ENCODE measurements at places on chromosomes 2 and 18.

- DNase-seq = peak; percentile 96
Measured at GRCh38 chr18:74291771-74292540, at the start of gene CYB5A. Gene CYB5A, minus strand, starts transcription at chr18:74291963. Its CDS starts 88 bp downstream, at chr18:74291875.

DNA sequence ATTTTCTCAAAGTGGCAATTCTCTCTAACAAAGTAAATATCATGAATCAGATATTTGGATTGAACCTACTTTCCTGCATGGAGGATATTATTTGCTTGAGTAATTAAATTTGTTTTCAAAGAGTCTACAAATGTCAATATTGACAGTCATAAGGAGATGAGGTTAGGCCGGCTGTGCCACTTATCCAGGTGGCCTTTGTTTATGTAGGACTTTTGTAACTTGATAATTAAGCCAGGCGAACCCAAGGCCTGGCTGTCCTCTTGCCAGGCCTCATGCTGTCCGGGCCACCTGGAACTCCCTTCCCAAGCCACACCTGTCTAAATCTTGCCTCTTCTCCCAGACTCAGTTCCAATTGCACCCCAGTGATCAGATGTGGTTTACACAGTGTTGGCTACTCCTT, 255.2 kb downstream of the ACKR3 start:
- DNase-seq = no peak

DNA sequence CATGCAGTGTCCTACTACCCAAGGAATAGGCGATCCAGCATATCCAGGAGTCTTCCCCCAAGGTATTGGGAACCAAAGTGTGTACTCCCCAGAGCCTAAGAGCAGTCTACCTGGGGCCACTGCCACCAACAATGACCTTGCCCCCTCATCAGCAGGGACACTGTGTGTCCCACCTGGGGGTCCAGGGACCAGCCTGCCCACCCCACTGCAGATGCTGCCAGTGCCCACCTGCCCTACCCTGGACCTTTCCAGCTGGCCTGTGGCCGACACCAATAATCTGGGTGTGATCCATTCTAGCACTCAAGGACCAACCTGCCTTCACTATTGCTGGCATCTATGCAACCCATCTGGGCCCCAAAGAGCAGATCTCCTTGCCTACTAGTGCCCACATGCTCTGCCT, 32.2 kb downstream of the DNAH7 start:
- no peak for DNase-seq

DNA sequence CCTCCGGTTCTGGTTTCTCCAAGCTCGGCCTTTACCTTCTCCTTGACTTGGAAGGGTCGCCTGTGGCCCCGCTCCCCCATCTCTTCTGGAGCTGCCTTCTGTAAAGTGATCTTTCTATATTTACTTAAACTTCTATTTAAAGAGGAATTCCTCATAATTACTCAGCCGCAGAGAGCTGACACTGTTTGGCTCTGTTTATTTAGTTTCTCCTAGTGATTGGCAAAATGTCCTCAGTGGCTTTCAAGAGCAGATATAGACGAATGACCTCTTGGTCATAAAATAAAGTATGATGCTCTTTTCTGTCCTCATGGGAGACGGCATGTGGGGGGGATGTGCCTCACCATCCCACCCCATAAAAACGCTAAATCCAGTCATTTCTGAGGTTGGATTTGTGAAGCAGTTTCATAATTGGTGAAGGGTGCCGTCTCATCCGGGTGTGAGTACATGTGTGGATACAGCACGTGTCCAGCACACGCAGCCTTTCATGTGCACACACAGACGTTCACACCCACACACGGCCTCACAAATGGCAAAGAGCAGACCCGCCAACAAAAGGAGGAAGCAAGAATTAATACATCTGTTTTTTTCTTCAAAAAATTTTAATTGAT, 43.4 kb upstream of the SMAD7 start:
- peak; percentile 82 for DNase-seq

DNA sequence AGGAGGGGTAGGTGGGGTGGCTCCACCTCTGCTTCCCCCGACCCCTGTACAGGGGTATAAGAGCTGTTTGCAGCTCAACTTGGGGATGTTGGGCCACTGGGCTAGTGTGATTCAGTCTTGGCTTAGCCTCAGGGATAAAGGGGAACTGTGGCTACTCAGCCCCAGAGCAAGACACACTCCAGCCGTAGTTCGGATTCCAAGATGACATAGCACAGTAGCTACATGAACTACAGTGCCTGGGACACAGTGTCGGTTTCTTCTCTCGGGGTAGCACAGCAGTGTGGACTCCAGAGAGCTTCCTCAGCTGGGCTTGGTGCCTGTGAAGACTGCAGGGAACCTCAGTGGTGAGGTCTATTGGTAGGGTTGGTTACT, 21.1 kb downstream of the CARF start:
- DNase-seq = no peak

DNA sequence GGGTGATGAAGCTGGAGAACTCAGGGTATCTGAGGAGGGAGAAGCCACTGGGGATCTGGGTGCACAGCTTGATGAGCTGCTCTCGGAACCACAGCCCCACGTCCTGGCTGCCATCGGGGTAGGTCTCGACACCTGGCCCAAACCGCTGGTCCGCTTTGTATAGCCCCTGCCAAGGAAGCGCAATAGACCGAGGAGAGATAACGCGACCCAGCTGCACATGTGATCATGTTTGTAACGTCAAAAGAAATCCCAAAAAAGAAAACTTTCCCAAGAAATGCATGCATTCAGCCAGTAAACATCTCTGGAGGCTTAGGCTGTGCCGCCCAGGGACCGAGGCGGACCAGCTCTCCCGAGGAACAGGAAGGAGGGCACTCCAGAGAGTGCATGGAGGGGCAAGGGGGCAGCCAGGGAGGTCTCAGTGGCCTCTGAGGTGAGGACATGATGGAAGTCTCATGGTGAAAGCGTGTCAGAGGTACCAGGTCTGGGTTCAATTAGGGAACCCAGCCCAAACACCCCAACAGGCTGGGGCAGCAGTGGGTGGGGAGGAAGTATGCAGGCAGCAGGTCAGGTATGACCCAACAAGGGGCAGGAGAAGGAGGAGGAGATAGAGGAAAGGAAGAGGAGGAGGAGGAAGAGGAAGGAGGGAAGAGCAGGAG, 28.3 kb downstream of the ANKMY1 start:
- DNase-seq = no peak

DNA sequence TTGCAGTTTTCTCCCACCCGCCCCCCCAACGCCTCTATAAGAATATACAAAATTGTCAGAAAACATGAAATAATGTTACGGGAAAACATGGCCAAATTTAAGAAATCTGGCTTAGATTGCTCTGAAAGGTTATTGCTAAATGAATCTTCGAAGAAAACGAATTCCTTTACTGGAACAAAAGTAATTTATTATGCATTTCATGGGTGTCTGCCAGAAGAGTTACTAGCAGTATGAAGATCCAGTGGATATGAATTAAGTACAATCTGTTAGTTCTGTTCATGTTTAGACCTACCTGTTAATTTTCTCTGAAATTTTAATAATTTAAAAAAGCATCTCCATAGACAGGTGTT, 21.9 kb downstream of the GATA6 start:
- DNase-seq = no peak

- DNase-seq = no peak
Measured at GRCh38 chr18:79754022-79754761, 43.5 kb upstream of the KCNG2 start.

- no peak for DNase-seq
Measured at GRCh38 chr2:8134473-8134932, 547.4 kb upstream of the ID2 start.

DNA sequence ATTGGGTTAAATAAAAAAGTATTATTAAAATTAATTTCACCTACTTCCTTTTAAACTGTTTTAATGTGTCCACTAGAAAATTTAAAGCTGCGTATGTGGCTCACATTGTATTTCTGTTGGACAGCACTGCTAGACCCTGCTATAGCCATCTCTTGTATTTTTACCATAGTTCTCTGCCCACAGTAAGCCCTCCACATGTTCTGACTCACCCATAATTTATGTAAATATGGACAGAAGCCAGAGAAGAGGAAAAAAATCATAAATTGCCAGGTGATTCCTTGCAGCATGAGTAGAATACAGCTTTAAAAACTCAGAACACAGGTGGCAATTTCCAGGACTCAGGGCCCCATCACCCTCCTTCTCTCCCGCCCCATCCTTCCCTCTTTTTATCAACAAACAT, 142.4 kb upstream of the MEX3C start:
- no peak for DNase-seq

- no peak for DNase-seq
Measured at GRCh38 chr2:120889936-120890335, 154.3 kb downstream of the GLI2 start.

DNA sequence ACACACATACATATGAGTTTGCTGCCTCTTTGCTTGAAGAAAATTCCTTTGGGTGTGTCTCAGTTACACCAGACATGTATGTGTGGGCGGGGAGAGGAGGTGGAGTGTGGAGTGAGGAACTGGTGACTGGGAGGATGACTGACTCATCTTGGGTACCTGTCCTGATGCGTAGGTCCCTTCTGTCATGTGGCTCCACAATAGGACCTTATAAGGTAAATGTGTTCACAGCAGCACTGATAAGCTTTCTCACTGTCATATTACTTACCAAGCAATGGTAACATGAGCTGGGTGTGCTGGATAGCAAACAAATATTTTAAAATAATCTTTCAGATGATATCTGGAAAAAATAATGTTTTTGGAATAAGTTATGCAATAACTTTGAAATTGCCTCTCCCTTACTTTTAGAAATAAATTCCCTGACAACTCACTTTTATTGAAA, 45.1 kb downstream of the SLC9A2 start:
- DNase-seq = peak; percentile 41

GRCh38 chr2:210162466-210163124, 8.6 kb downstream of the KANSL1L start:
- peak; percentile 49 for DNase-seq

GRCh38 chr2:239815671-239816070, 209.5 kb downstream of the NDUFA10 start:
- DNase-seq = no peak

GRCh38 chr2:25274868-25275574, 66.7 kb downstream of the DNMT3A start:
- peak; percentile 63 for DNase-seq

GRCh38 chr2:11692966-11693521, 23.0 kb upstream of the NTSR2 start:
- peak; percentile 67 for DNase-seq

DNA sequence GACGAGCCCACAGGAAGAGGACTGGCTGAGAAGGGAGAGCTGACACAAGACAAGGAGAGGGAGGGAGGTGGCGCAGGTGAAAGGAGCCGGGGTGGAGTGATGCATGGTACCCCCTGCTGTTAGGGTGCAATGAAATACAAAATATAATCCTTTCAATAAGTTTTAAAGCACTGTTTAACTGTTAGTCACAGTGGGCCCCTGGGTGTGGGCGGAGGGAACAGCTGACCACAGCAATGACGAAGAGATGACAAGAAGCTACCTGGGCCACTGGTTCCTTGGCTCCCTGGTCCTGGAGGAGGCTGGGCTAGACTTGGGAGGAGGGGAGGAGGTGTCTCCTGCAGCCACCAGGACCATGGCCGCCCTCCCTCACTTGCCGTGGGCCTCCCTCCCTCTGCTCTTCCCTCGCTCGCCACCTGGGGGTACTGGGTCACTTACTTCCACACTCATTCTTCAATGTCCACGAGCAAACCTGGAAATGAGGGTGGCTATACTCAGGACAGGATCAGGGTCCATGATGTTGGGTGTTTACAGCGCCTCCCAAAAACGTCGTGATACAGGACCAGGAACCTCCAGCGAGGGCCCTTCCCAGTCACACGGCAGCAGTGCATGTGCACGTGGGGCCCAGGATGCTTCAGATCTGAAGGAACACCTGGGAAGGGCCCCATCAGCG, 196.1 kb downstream of the ANKRD30B start:
- no peak for DNase-seq

- DNase-seq = no peak
Measured at GRCh38 chr2:83654091-83654611, 804.9 kb downstream of the SUCLG1 start.

- DNase-seq = peak; percentile 85
Measured at GRCh38 chr2:160367887-160368286, 125.7 kb downstream of the RBMS1 start.

DNA sequence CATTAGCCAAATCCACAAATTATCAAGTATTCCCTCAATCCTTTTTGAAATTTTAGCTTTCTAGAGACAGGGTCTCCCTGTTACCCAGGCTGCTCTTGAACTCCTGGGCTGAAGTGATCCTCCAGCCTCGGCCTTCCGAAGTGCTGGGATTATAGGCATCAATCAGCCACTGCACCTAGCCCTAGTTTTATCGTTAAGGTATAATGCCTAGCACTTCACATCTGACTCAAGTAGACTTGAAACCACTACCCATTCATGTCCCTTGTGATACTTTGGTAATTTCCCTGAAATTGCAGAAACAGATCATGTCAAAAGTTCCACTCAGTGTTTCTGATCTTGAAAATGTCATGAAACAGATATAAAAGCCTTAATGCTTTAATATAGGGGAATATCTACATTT, 26.3 kb downstream of the MEX3C start:
- DNase-seq = peak; percentile 44

DNA sequence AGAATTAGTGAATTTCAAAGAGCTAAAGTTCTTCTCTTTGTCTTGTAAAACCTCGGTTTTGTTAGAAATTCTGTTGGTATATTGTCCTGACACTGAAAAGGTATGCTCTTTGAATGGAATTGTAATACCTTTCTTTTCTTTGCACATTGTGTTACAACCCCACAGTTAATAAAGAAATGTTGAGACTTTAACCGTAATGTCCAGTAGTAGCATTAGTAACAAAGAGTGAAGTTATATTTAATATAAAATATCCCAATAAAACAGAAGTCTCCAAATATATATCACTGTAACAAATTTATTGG, 69.8 kb downstream of the EHBP1 start:
- DNase-seq = no peak

DNA sequence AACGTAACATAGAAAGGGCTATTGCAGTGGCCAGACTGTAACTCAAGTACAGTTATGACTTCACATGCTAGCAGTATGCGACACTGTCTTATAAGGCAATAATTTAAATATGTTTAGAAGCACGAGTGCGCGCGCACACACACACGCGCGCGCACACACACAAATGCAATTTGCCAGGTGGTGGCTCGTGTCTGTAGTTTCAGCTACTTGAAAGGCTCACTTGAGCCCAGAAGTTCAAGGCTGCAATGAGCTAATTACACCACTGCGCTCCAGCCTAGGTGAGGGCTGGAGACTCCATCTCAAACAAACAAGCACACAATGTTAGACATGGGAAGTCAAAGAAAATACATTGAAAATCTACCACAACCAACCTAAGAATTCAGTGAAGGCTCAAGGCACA, 103.7 kb downstream of the USP34 start:
- no peak for DNase-seq
